ENCODE measurements at places on chromosomes 7 and 10.
A peak's percentile ranks its signal among the peaks of the same experiment; 100 is the strongest.

DNA sequence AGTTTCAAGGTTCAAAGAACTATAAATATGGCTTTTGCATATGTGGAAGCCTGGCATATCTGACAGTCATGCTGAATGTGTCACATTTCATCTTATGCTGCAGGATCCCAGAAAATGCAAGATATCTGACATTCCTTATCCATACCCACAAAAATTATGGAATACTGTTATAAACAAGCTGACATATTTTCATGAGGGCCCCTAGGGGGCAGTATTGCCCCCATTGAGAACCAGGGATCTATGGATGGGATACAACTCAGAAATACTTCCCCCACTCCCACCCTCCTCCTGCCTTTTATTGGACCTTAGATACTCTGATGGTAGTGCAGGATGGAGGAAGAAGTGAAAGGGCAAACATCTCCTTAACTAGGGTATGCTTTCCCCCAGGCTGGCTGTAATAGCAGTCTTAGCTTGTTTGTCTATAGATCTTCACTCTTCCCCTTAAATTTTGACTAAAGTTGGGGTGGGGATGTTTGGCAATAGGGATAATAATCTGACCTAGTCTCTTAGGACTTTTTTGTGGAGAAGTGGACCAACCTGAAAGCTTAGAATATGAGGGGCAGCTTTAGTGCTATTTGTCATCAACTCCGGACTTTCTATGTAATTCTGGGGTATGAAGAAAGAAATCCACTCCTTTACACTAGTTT, 3.5 kb upstream of the GNGT1 start:
- DNase-seq: no peak

GRCh38 chr10:107144490-107144889, 20.0 kb downstream of the SORCS1 start:
- no peak for DNase-seq

DNA sequence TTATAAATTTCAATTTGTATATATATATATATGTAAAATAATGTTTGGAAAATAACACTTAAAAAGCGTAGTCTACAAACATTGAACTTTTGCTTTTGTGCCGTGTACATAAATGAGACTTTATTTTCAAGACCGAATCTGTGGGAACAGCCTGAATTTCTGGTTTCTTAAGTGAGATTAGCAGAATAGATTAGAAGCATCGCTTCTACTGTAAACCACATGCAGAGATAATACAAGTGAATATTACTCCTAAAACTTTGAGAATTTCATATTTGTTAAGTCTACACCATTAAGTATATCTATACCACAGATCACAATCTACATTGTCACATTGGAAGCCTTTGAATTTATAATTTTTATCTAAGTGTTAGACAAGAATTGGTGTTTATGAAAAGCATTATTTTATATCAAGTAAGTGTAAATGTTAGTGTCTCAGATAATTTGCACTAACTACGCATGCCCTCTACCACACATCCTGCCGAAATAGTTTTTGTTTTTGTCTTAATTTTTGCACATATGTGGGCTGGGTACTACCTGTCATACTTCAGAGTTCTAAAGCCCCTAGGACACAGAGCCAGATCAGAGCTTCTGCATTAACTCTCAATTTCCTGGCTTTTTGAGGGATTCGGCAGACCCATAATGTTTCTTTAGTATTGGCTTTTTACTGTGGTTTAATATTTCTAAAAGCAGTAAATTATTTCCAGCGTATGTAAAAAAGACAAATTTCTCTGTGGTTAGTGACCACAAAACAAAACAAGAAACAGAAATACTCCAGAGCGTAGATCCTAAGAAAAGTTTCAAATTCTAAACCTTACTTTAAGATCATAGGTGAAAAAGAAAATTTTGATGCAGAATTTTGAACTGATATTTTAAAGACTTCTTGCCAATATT, 20.0 kb downstream of the TWIST1 start:
- no peak for DNase-seq

- peak; percentile 29 for DNase-seq
These were observed 71.6 kb upstream of the LAMB4 start for GRCh38 chr7:108201766-108202165.

GRCh38 chr10:12783293-12783692, 218.2 kb downstream of the CCDC3 start:
- DNase-seq: no peak

Data from NCI-H345 (cell line).